Endodermal cell (in vitro differentiated cells): ENCODE measurements at places on chromosomes 4 and X. TPM values are rescaled to one million over a fixed set of nuclear protein-coding genes. Genes with fewer than 3 reads are reported as not detected.

Gene RPA4
- total RNA-seq = 0.22 to 0.97 TPM (median 0.54 TPM) in 3 replicates

Gene DAPP1
- not detected in 3 replicates for total RNA-seq

Gene SLC9A7
- total RNA-seq = 23.7 to 26.4 TPM (median 25.3 TPM) in 3 replicates

Gene CFAP99
- 0.61 TPM in 1 of 2 replicates, not detected in the other for total RNA-seq

Gene GCNA
- 0.99 to 2.1 TPM (median 1.7 TPM) in 3 replicates for total RNA-seq

Gene STARD8
- total RNA-seq = 1.5 and 2.0 TPM in 2 replicates

DNA sequence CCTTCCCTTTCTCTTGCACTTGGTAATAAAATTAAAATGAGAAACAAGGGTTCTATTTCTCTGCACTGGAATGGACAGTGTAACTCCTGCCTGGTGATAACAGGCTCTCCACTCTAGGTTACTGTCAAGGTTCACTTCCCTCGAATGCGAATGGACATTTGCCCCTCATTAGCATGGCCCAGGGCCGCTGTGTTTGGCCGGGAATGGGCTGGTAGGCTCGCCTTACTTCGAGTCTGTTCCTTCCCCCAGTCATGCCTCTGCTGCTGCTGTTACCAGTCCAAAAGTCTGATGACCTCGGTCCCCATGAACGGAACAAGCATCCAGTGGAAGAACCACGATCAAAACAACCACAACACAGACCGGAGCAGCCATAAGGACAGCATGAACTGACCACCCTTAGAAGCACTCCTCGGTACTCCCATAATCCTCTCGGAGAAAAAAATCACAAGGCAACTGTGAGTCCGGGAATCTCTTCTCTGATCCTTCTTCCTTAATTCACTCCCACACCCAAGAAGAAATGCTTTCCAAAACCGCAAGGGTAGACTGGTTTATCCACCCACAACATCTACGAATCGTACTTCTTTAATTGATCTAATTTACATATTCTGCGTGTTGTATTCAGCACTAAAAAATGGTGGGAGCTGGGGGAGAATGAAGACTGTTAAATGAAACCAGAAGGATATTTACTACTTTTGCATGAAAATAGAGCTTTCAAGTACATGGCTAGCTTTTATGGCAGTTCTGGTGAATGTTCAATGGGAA, 61.5 kb downstream of the EDNRA start:
- H3K36me3 ChIP-seq = peaks cover 14% of the 10 kb centered on the region
- H3K4me3 ChIP-seq = no peak overlapping the region
- H3K27ac ChIP-seq = no peak overlapping the region
- H3K27me3 ChIP-seq = no peaks in the 10 kb centered on the region
- no peak for DNase-seq

DNA sequence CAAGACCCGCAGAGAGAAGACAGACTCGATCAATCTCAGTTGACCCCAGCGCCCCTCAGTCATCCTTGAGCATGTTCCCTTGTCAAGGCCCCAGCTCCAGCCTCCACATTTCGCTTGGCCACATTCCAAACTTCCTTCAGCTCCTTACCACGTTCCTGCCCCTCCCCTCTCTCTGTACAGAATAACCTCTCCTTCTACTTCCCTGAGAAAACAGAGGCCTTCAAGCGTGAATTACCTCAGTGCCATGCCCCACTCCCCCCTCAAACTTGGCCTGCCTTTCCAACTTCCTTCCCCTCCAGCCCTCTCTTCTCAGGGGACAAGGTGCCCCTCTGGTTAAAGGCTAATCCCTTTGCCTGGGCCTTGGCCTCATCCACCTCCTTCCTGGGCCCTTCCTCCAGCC, 3.2 kb upstream of the RIPPLY1 start:
- no peak overlapping the region for H3K4me3 ChIP-seq
- H3K27me3 ChIP-seq = no peaks in the 10 kb centered on the region
- DNase-seq = no peak
- no peaks in the 10 kb centered on the region for H3K36me3 ChIP-seq
- peaks cover 5% of the 10 kb centered on the region for H3K4me1 ChIP-seq

DNA sequence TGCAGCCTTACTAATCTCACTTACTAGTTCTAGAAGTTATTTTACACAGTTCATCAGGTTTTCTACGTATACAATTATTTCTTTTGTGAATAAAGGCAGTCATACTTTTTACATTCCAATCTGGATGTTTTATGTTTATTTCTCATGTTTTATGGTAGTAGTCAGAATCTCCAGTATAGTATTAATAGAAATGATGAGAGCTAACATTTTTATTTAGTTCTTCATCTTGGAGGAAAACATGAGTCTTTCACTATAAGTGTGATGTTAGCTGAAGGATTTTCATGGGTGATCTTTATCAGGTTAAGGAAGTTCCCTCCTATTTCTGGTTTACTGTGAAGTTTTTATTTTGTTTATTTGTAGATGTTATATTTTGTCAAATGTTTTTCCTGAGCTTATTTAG, 256.1 kb upstream of the GIMD1 start:
- H3K4me3 ChIP-seq = no peak overlapping the region
- H3K4me1 ChIP-seq = no peaks in the 10 kb centered on the region
- H3K27ac ChIP-seq = no peak overlapping the region
- no peak for DNase-seq
- H3K27me3 ChIP-seq = no peaks in the 10 kb centered on the region

DNA sequence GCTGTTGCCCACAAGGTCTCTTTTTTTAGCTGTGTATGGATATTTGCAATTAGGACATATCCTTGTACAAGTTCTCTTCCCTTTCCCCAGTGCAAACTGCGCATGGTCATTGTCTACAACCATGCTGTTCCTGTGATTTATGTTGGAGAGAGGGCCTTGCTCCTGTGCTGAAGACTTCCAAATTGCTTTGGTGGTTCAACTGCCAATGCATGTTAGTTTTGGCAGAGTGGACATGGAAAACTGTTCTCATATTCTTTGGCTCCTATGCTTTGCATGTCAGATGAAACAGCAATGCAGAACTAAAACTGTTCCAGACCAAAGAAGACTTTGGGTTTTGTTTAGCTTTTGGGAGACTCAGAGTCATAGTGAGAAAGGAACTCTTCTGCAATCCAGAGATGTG, 148.8 kb upstream of the EDNRA start:
- peaks cover 2% of the 10 kb centered on the region for H3K4me1 ChIP-seq
- H3K27me3 ChIP-seq = no peaks in the 10 kb centered on the region
- no peak overlapping the region for H3K4me3 ChIP-seq
- no peak for DNase-seq
- H3K36me3 ChIP-seq = no peaks in the 10 kb centered on the region

DNA sequence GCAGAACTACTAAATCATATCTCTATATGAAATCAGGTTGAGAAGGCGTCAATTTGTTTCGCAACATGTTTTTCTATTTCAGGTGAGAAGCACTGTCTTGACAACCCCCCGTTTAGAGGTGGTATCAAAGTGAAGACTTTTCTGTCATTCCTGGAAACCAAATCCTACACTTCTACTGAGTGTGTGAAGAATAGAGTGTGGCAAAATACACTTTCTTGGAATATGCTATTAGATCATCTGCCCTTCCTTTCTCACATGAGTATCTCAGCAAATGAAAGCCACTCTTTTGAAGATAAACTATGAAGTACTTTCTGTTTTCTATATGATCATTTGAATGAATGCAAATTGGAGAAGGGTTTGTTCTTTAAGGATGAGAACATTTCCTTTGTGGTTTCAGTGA, 174.0 kb upstream of the FMR1 start:
- H3K4me3 ChIP-seq = no peak overlapping the region
- no peak overlapping the region for H3K27ac ChIP-seq
- H3K27me3 ChIP-seq = no peaks in the 10 kb centered on the region

- no peaks in the 10 kb centered on the region for H3K36me3 ChIP-seq
- no peaks in the 10 kb centered on the region for H3K4me1 ChIP-seq
- H3K27ac ChIP-seq = no peak overlapping the region
- peak; percentile 42 for DNase-seq
These were observed 34.1 kb upstream of the SPON2 start for GRCh38 chr4:1206299-1207156.

DNA sequence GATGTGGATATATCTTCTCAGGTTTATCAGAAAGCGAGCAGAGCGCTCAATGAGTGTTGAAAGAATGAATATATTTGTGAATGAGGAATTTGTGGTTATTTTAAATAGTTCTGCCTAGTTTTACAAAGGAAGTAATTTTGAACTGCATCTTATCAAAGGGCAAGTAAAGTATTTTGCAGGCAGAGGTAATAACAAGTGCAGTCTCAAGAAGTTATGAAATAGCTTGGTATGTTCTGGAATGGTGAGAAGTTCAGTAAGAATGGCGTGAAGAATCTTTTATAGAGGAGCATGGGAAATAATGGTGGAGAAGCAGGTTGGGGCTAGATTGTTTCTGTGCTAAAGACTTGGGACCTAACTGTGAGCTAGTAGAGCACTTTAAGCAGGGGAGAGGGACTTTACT, 10.9 kb downstream of the TMA16 start:
- no peak overlapping the region for H3K4me3 ChIP-seq
- no peak overlapping the region for H3K27ac ChIP-seq
- H3K27me3 ChIP-seq = no peaks in the 10 kb centered on the region

- H3K4me3 ChIP-seq = no peak overlapping the region
- no peak for DNase-seq
- no peak overlapping the region for H3K27ac ChIP-seq
- peaks cover 4% of the 10 kb centered on the region for H3K27me3 ChIP-seq
These were observed 396.4 kb upstream of the TRAM1L1 start for GRCh38 chr4:117481742-117482141.

DNA sequence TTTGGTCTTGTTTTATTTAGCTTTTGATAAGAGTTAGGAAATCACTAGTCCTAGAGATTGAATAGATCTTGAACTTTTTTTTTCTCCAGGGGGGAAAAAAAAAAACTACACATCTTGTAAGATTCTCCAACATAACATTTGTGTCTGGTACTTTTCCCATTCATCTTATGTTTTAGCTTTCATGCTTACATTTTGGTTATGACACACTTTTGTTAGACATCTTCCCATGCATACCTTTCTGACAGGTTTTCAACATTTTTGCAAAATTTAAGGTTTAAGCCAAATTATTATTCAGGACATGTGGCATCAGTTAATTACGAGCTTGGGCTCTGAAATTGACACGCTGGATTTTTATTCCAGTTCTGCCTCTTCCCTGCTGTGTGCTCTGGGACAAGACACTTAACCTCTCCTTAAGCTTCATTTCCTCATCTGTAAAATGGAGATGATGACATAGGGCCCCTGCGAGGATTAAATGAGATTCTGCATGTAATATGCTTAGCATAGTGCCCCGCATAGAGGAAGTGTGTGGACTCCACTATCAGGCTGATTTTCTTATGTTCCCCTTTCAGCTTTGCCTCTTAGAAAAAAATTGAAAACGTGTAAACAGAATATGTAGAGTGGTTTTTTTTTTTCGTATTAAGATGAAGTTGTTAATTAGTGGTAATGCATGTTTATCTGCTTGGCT, 5.3 kb downstream of the KIT start:
- no peak overlapping the region for H3K27ac ChIP-seq
- no peak for DNase-seq
- H3K4me3 ChIP-seq = peak overlapping the region; percentile 44
- peaks cover 25% of the 10 kb centered on the region for H3K4me1 ChIP-seq

- no peak overlapping the region for H3K4me3 ChIP-seq
- no peaks in the 10 kb centered on the region for H3K27me3 ChIP-seq
- no peaks in the 10 kb centered on the region for H3K36me3 ChIP-seq
- peak overlapping the region; percentile 68 for H3K27ac ChIP-seq
These were observed 485.7 kb upstream of the HS3ST1 start for GRCh38 chr4:11914406-11914805.

DNA sequence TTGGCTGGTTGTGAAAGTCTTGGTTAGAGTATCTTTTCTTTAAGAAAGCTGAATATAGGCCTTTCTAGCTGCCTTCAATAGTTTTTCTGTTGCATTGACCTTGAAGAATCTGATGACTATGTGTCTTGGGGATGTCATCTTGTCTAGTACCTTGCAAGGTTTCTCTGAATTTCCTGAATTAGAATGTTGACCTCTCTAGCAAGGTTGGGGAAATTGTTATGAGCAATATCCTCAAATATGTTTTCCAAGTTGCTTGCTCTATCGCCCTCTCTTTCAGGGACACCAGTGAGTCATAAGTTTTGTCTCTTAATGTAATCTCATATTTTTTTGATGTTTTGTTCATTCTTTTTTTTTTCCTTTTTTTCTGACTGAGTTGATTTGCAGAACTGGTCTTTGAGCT, 194.7 kb downstream of the RAB28 start:
- no peaks in the 10 kb centered on the region for H3K4me1 ChIP-seq
- H3K27ac ChIP-seq = no peak overlapping the region
- no peak for DNase-seq
- H3K27me3 ChIP-seq = no peaks in the 10 kb centered on the region
- H3K36me3 ChIP-seq = no peaks in the 10 kb centered on the region

GRCh38 chrX:139324756-139325155, 205.8 kb upstream of the F9 start:
- no peaks in the 10 kb centered on the region for H3K4me1 ChIP-seq
- H3K36me3 ChIP-seq = no peaks in the 10 kb centered on the region
- H3K27me3 ChIP-seq = no peaks in the 10 kb centered on the region
- DNase-seq = no peak
- no peak overlapping the region for H3K4me3 ChIP-seq
- no peak overlapping the region for H3K27ac ChIP-seq
